ENCODE measurements at places on chromosomes 3 and 15.

DNA sequence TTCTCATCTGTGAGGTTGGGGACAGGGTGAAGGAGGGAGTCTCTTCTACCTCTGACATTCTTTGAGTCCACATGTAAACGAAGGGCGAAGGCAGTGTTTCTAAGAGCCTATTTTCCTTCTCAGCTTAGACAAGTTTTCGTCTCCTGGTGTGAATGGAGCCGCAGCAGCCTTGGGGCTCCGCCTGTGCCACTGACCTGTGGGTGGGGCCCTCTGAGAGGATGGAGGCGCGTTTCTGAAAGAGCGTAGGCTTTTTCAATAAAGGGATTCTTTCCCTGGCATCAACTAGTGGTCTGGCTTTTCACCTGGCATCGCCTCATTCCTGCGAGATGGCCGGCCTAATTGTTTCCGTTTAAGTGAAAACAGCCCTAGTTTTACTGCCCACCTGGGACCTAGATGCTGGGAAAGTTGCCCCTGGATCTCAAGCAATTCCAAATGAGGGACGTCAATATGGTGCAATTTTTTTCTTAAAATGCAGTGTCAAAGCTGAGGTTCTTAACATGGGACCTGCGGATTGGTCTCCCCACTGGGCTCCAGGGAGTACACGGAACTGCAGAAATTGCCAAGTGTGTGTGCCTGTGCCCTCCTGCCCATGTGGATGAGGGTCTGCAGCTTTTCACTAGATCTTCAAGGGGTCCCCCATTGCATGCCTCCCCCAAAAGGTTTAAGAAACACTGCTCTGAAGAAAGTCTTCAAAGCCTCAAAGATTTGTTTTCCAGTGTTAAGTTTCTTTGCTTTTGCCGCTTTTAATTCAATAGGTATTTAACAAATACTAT is 958 bp downstream of the GLDN start:
- DNase-seq, result no peak

DNA sequence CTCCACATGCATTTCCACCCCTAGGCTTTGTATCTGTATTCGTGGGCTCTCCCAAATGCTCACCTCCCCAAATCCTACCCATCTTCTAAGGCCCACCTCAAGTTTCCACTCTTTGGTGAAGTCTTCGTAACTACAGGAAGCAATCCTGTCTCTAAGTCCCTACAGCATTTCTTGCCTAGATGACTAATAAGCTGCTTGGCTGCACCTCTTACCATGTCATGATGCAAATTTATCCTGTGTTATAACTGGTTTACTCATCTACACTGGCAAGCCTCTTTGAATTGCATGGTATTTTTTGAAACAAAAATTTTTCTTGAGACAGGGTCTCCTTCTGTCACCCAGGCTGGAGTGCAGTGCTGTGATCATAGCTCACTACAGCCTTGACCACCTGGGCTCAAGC is 73.3 kb downstream of the SETMAR start:
- DNase-seq, result no peak

GRCh38 chr3:55637906-55638638 is 151.0 kb upstream of the WNT5A start:
- no peak for DNase-seq

- no peak for DNase-seq
Observed at GRCh38 chr3:143613226-143613625, 235.0 kb downstream of the SLC9A9 start.

DNA sequence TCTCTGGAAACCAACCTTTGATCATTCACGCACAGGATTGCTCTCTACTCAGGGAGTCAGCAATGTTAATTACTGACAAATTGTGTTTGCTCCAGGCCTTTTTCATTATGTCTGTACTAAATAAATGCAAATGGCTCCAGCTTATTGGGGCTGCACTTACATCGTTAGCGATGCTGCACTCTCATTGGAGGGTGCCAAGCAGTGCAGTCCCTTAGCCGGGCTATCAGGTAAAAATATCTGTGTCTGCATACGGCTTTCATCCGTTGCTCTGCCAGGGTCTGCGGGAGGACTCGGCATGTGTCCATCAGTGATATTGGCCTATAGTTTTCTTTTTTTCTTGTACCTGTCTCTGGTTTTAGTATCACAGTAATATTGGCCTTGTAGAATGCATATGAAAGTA is 471.5 kb upstream of the CADM2 start:
- DNase-seq, result no peak

- DNase-seq, result no peak
Observed at GRCh38 chr15:64163659-64164362, 989 bp upstream of the PPIB start.

All from urinary bladder (tissue), 4 donors.